B cell (primary cell): ENCODE measurements at places on chromosomes 2 and 18.

GRCh38 chr2:36389091-36389564 is 33.5 kb downstream of the CRIM1 start:
- DNase-seq, result no peak

DNA sequence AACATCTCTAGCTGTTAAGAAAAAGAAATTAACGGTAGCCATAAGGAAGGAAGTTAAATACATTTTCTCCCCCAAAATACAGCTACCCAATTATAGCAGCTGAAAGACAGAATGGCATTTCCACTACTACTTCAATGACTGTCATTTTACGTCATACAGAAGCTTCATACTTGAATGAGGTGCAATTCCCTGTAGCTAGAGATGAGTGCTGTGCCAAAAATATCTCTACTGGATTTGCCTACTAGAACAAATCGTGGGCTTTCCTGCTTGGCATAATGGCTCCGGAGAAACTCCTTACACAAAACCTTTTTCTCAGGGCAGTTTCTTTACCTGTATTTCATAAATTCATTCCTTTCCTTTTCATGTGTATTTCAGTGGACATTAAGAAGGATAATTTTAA is 36.3 kb upstream of the NRXN1 start:
- no peak for DNase-seq

GRCh38 chr18:24089515-24090337 is 49.1 kb upstream of the CABYR start:
- no peak for DNase-seq

DNA sequence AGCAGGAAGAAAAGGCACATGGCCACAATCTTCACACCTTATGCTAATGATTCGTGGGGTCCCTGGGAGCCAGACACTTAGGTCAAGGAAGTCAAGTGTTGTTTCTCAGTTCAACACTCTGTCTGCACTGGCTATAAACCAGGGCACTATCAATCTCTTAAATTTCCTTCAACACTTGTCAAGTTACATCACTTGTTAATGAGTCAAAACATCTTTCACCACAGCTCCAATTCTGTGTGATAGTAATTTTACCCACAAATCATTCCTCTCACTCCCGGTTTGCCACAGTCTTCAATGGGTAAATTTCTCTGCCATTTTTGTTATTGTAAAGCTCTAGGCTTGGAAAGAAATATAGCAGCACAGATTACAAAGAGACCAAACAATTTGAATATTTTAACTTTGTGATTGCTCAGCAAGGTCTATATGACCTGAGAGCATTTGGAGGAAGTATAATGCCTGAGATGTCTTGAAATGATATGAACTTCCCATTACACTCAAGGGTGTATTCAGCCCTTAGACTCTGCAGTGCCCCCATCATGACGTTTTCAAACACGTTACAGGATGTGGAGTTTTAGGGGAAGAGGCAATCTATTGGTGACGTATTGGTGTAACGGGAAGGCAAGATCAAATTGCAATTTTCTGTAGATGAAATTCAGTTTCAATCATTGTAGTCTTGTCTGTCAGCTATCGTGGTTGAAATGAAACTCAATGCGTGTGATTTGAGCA is 78.7 kb downstream of the ICOS start:
- DNase-seq, result no peak

- DNase-seq, result no peak
Observed at GRCh38 chr18:75977081-75977480, 518.0 kb downstream of the ZNF516 start.

DNA sequence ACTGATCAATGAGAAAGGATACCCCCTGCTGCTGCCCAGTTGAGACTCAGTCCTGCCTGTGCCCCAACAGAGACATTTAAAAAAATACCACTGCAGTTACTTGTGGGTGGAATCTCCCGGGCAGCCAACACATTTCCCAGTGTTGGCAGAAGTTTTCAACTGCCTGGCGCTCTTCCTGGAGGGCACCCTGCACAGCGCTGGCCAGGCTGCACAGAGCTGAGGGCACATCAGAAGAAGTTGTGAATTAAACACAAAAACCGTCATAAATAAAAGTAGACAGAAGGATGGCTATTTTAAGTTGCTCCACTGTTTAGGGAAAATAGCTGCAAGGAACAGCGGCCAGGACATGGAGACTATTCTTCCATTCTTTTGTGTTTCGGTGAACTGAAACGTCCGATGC is 110.2 kb upstream of the THOC1 start:
- DNase-seq, result no peak

DNA sequence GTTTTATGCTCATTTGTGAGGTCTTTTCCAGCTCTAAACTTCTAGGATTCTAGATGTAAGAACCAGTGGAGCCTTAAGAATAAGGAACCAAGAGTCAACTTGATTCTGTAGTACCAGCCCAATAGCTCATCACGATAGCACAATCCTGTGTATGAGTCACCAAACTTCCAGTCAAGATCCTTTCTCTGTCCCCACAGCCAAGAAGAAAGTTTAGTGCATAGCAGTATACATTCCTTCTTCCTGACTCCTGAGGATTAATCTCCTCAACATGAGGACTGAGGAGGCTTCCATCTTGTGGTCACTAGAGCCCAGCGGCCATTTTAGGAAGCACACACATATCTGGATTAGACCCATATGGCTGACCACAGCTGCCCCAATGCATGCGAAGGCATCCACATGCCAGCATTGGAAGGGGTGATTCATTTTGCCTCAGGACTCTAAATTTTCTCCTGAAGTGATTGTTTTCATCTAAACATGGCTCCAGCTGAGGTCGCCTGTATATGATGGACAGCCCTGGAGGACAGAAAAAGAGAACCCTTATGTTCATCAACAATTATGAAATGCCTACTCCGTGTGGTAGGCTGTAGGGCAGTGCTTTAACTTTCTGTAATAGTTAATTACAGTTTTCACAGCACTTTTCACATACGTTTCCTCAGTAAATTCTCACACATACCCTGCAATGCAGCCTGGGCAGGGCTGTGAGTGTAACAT is 53.5 kb downstream of the RASGRP3 start:
- DNase-seq, result peak; percentile 36

DNA sequence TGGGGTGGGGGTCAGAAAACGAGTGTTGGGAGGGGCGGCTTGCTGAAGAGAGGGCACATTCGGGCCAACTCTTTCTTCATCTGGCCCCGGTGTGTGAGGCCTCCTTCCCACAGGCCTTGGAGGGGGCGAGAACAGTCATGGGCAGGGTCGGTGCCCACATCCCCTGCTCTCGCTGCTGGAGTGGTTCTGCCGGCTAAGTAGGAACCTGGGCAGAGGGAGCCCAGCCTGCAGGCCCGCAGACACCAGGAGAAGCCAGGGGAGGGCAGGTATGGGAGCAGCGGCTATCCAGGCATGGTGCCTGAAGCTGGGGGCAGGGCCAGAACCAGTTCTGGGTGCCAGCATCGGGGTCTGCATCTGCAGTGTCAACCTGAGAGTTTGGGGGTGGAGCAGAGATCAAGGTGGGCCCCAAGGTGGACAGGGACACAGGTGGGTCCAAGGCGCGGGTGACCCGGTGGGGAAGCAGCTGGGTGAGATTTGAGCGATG is 46.6 kb upstream of the HPCAL1 start:
- DNase-seq, result no peak

GRCh38 chr2:144456680-144457079 is 63.2 kb downstream of the ZEB2 start:
- peak; percentile 51 for DNase-seq

GRCh38 chr2:108612153-108612513 is 77.9 kb downstream of the LIMS1 start:
- peak; percentile 88 for DNase-seq

GRCh38 chr2:8193146-8193545 is 488.7 kb upstream of the ID2 start:
- DNase-seq, result no peak

DNA sequence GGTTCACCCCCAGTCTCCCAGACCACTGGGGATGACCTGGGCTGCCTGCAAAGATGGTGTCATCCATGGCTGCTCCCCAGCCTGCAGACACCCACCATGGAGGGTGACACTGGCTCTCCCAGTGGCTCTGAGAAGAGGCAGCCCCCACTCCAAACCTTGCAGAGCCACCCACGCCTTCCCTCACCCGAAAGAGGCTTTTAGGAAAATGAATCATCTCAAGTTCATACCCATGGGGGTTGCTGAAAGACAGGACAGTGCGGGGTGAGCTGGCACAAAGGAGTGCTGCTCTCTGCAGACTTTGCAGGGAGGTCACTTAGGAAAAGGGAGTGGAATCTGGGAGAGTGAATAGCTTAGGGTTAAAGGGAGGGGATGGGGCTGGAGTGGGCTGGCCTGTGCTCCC is 36.4 kb downstream of the MPHOSPH10 start:
- no peak for DNase-seq

- no peak for DNase-seq
Observed at GRCh38 chr2:54957321-54957999, 92.8 kb downstream of the RTN4 start.

DNA sequence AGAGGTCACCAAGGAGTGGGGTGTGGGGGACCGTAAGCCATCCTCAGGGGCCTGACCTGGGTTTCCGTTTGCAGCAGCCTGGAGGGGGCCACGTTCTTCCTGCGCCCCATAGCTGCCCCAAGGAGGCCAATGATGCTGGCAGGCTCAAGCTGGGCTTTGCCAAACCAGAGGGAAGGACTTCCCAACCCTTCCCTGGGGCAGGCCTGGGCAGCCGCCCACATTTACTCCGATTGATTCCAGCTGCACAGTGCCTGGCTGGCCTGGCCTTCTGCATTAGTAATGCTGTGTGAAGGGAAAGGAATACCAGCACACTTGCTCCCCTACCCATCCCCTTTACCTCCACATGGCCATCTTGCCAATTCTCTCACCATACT is 360.6 kb upstream of the SLC14A2 start:
- no peak for DNase-seq

DNA sequence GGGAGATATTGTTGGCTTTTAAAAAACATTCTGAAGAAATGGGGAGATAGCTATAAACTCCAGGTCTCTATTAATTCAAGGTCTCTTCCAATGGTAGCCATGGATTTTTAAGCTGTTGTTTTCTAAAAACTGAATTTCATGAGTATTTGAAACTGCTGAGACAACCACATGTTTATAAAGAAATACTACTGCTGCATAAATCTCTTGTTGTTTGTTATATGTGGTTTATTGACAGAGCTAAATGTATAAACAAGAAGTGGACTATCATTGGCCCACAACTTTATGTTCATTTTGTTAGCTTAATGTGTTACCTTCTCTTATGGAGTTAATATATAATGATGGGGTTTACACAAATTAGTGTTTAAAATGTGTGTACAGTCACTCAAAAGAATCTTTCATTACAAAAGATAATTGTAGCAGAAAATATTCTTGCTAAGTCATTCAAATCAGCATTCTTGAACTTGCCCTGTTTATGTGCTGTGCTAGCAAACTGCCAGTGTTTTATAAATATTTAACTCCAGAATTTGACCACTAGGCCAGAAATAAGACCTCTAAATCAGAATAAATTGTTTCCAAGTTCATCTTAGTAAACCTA is 242.1 kb downstream of the TMX3 start:
- no peak for DNase-seq

GRCh38 chr2:188978291-188979081 is 4.3 kb downstream of the COL3A1 start:
- DNase-seq, result no peak

DNA sequence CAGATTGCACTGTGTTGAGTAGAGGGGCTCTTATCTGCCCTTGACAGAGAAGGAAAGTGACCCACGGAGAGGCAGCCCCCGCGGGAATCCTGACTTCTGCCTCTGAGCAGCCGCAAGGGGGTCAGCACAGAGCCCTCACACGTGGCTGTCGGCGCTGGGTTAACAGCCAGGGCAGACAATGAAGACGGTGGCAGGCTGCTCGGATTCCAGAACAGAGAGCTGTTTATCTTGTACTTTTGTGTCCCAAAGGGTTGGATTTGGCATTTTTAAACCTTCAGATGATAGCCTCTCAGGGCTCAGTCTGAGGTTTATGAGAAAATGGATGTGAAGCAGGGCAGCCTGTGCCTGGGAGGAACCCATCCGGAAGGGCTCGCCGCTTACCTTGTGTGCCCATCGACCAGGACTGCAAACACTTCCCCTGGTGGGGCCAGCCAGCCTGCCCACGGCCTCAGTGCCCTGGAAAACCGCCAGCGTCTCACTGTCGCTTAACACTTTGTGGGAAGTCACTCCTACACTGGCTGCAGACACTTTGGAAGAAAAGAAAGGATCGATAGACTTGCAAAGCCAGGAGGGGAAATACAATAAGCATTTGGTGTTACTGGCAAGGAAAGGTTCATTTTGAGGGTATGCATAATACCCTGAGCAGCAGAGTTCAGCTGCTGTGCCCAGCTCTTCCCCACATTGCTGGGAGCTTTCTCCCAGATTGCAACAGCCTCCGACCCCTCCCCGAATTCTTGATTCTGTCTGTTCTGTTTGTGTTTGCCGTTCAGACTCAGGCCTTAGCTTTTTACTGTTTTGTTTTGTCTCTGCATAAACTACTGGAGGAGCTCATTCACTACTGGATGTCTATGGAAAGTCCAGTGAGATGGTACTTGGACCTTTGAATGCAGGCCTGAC is 325.3 kb upstream of the MYT1L start:
- no peak for DNase-seq

- DNase-seq, result peak; percentile 33
Observed at GRCh38 chr2:151918308-151918707, 90.1 kb upstream of the ARL5A start.

DNA sequence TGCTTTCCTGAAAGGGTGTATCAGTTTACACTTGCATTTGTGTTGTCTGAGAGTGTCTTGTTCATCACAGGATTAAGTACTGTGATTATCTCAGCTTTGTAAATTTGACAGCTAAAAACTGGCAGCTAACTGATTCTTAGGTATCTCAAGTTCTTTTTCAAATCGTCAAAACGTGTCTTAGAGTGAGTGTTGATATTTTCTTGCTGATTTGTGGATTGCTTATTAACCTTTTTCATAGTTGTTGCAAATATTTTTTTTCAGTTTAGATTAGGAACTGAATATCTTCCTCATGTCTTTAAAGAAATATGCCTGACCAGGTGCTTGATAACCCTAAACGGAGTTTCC is 41.9 kb downstream of the LRRFIP1 start:
- DNase-seq, result no peak

DNA sequence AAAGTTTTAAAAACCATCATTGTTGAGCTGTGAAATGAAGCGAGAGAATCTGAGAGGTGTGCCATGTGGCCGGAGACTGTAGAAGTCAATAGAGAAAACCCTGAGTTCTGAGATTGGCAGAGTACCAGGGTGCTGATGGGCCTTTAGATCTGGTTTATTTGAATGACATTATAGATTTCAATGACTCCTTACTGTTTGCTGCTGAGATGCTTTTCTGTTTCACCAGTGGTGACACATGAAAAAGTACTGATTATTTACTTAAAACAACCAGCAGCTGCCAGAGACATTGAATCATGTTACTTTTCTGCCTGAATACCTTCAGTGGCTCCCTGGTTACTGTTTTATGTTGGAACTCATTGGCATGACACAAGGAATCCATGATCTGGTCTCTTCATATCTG is 602.7 kb upstream of the ZNF804A start:
- DNase-seq, result no peak
